ENCODE measurements at places on chromosomes 2 and 18.

- DNase-seq, result no peak
Observed at GRCh38 chr2:19800796-19801195, 101.0 kb downstream of the TTC32 start.

GRCh38 chr2:11527001-11527400 is 6.8 kb upstream of the GREB1 start:
- no peak for DNase-seq

GRCh38 chr2:233892793-233893192 is 24.4 kb upstream of the TRPM8 start:
- DNase-seq, result no peak

- no peak for DNase-seq
Observed at GRCh38 chr2:10584242-10584753, 105.5 kb downstream of the NOL10 start.

- no peak for DNase-seq
Observed at GRCh38 chr2:177325554-177325953, 61.0 kb upstream of the NFE2L2 start.

DNA sequence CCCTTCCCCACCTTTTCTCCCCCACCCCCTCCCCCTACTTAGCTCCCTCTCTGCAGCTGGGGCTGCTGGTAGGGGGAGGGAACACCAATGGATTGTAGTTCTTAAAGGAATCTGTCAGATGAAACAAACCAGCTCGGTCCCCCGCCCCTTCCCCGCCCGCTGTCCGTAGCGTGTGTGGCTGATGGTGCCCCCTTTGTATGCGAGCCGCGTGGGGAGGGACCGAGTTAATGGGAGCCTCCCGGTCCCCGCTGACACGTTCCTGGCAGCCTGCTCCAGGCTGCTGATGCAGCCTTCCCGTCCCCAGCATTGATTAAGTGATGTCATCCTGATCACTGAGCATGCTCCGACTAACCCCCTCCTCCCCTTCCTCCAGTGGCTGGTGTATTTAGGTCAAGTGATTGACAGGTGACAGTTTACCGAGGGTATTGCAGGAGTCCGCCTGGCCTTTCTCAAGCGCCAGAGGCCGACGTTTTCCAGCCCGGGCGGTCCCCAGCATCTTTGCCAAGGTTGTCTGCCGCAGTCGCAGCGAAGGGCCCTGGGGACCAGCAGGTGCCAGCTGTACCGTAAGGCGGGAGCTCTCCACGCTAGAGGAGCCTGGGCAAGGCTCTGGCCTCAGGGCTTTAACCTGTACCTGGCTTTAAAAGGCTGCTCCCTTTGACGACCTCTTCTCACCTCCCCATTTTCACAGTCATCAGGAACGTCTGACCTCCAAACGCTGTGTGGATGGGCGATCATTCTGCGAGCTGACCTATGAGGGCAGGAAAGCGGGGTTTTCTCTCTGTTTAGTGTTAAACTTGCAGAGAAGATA is 1.8 kb downstream of the KIF5C start:
- DNase-seq, result no peak

- no peak for DNase-seq
Observed at GRCh38 chr2:47697000-47697601, 85.8 kb upstream of the MSH6 start.

GRCh38 chr2:239399433-239399920 is 1.3 kb downstream of the HDAC4 start:
- DNase-seq, result peak; percentile 35

GRCh38 chr18:37254236-37254754 is 311.3 kb downstream of the CELF4 start:
- no peak for DNase-seq

DNA sequence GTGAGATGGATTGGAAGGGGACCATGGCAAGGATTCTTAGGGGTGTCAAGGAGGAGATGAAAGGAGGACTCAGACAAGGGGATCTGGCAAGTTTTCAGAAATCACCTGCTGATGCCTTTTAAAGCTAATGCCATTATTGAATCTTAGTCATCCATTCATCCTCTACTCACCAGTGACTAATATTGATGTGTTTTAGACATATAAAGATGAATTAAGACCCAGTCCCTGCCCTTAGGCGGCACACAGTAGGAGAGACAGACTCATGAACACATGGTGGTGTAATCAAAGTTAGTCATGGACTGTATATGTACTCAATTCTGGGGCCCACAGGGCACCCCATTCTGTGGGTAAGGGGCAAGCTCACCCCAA is 56.5 kb upstream of the ATL2 start:
- no peak for DNase-seq

GRCh38 chr2:22788749-22789327 is 596.1 kb upstream of the KLHL29 start:
- no peak for DNase-seq

GRCh38 chr2:29196792-29197788 is 81.9 kb downstream of the CLIP4 start:
- DNase-seq, result peak; percentile 61

DNA sequence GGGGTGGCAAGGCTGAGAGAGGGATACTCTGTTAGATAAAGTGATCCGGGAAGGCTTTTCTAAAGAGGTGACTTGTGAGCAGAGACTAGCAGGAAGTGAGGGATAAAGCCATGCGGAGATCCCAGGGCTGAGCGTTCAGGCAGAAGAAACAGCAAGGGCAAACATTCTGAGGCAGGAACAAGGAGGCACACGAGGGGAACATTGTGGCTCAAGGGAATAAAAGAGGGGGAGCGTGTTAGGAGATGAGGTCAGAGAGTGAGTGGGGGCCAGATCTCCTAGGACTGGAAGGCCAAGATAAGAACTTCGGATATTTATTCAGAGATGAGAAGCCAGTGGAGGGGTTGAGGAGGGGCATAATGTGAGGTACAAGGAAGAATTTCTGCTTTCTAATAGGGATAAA is 67.1 kb downstream of the ACTR2 start:
- DNase-seq, result no peak

GRCh38 chr2:17190527-17190926 is 327.7 kb downstream of the RAD51AP2 start:
- no peak for DNase-seq

GRCh38 chr18:51132256-51132935 is 65.1 kb downstream of the MEX3C start:
- DNase-seq, result no peak

DNA sequence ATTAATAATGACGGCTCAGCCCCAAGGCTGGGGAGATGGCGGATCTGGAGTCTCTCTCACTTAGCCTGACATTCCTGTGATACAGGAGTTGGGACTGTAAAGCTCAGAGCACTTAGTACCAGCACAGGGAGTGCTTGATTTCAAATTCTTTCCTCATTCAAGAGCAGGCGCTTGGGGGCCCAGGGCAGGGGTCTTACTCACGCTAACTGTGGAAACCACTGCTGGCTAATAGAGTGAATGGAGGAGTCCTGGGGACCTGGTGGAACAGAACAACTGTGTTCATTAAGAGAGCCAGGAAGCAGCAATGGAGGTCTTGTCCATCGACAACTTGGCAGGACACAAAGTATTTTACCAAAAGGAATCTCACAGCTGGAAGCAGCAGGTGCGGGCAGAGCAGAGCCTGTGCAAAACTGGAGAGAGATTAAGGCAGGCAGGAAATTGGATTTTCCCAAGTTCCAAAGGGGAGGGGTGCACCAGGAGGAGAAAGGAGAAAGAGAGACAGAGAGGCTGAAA is 358.9 kb downstream of the TNS1 start:
- no peak for DNase-seq

GRCh38 chr18:56891870-56892269 is 240.7 kb downstream of the WDR7 start:
- no peak for DNase-seq

GRCh38 chr2:58594175-58594574 is 353.1 kb upstream of the FANCL start:
- peak; percentile 34 for DNase-seq

GRCh38 chr2:148031152-148031551 is 10.3 kb downstream of the MBD5 start:
- DNase-seq, result no peak

DNA sequence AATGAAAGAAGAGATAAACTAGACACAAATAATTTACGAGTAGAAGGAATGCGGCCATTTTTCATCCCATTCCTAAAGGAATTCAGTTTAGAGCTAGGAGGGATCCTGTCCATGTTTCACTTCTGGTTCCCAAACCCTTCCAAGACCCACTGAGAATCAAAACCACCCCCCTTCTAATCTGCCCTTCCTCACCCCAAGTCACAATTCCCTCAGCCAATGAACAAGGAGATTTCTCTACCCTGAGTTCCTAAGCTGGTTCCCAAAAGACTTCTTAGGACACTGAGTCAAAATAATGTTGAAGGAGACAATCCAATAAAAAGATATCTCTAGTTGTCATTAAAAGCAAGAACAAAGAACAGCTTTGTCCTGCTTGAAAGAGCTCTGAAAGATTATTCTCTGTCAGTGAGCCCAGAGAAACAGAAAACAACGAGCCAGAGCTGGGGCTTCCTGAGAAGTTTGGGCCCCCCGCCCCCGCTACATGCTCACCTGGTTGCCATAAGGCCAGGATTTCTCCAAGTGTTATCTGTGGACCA is 45.7 kb downstream of the STK39 start:
- DNase-seq, result no peak
